ENCODE measurements at places on chromosomes 2 and 18. TPM values are rescaled to one million over a fixed set of nuclear protein-coding genes. Genes with fewer than 3 reads are reported as not detected.

DNA sequence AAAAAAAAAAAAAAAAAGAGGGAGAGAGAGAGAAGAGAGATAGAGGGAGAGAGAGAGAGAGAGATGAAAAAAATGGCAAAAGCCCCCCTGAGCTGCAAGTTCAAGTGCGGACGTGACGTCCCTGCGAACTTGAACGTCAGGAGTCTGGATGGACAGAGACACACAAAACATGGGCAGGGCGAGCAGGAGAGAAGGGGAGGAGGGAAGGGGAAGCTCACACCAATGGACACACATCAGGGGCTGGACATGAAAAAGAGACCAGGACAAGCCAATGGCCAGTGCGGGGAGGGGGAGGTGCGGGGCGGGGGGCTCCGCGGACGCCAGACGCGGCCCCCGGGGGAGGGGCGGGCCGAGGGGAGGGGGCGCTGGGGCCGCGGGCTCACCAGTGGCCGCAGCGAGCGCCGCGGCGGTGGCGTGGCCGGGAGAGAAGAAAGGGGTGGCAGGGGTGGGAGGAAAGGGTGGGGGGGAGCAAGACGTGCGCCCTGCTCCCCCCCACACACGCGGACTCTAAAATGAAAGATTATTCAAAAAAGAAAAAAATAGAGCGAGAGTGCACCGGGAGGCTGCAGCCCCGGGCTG, at the start of gene BCL11A:
BCL11A (minus strand) TSS at position 160 of the 579 bp plus-strand sequence. CDS start 384 bp downstream, outside the sequence.
- DNase-seq = peak; percentile 77

The CYP27A1 gene
- 5.8 TPM for total RNA-seq

The SERPINB11 gene
- total RNA-seq = not detected

The CDH19 gene
- total RNA-seq = 0.11 TPM

The ERICH2 gene
- 1.4 TPM for total RNA-seq

GRCh38 chr2:128301501-128301966, 17.1 kb downstream of the HS6ST1 start:
- no peak for DNase-seq

The OR6B2 gene
- not detected for total RNA-seq

GRCh38 chr2:176873403-176873802, 339.2 kb upstream of the HNRNPA3 start:
- DNase-seq = no peak

DNA sequence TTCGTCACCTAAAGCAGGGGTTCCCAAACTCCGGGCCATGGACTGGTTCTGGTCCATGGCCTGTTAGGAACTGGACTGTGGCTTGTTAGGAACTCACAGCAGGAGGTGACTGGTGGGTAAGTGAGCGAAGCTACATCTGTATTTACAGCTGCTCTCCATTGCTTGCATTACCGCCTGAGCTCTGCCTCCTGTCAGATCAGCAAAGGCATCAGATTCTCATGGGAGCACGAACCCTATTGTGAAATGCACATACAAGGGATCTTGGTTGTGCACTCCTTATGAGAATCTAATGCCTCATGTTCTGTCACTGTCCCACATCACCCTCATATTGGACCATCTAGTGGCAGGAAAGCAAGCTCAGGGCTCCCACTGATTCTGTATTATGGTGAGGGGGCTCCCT, 217.0 kb downstream of the ZFP36L2 start:
- DNase-seq = no peak

DNA sequence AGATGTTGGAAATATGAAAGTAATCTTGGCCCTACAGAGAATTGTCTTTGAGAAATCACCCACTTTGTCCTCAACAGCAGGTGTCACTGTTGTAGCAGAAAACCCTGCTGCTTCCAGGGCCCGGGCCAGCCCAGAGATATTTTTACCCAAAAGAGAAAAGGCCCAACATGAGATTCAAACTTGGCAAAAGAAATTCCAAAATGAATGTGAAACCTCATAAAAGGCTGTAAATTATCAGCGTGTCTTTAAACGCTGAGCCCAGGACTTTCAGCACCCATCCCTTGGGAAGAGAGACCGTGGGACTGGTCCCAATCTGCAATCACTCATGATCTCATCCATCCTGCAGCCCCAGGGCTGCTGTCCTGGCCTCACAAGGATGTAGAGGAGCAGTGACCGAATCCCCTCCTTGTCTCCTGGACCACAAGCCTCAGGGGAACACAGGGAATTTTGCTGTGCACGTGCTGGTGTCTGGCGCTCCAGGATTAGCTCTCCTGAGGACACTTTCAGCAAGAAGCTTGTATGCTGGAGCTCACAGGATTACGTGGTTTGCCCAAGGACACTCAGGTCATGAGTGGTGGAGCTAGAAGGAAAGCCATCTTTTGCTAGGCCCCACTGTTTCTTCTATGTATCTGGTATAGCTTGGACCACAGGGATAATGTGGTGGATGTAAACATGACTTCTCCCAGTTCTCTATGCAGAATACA, 202.1 kb downstream of the RNF144A start:
- peak; percentile 61 for DNase-seq

The DDX18 gene
- 40.3 TPM for total RNA-seq

The ANKRD29 gene
- 31.0 TPM for total RNA-seq

- peak; percentile 63 for DNase-seq
These were observed 102.4 kb downstream of the VAPA start for GRCh38 chr18:10015941-10016819.

The MAB21L4 gene
- total RNA-seq = 1.0 TPM

The CCDC141 gene
- total RNA-seq = 0.40 TPM

DNA sequence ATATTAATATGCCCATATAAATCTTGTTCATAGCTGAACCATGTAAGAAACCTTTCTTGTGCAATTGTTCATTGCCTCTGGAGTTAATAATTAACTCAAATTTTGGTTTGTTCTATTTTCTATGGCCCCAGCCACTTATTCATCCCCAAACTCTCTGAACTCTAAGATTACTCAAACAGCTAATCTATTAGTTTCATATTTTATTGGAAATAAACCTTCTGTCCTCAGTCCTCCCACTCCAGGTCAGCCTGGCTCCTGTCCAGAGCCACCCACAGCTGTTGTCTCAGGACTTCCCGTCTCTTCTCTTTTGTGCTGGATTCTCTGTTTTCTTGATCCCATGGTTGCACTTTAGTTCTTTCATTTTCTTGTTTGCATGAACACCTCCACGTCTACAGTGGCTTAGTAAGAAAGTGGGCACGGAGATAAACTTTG, 4.4 kb upstream of the RNF103 start:
- DNase-seq = no peak

The C2orf78 gene
- not detected for total RNA-seq

The ANKRD30BL gene
- not detected for total RNA-seq

GRCh38 chr2:46379213-46380037, 82.2 kb downstream of the EPAS1 start:
- DNase-seq = no peak

- peak; percentile 83 for DNase-seq
These were observed 187.2 kb downstream of the TXNL1 start for GRCh38 chr18:56451188-56451587.

GRCh38 chr18:75223687-75224347, 13.2 kb downstream of the TSHZ1 start:
- no peak for DNase-seq

The MSTN gene
- not detected for total RNA-seq

DNA sequence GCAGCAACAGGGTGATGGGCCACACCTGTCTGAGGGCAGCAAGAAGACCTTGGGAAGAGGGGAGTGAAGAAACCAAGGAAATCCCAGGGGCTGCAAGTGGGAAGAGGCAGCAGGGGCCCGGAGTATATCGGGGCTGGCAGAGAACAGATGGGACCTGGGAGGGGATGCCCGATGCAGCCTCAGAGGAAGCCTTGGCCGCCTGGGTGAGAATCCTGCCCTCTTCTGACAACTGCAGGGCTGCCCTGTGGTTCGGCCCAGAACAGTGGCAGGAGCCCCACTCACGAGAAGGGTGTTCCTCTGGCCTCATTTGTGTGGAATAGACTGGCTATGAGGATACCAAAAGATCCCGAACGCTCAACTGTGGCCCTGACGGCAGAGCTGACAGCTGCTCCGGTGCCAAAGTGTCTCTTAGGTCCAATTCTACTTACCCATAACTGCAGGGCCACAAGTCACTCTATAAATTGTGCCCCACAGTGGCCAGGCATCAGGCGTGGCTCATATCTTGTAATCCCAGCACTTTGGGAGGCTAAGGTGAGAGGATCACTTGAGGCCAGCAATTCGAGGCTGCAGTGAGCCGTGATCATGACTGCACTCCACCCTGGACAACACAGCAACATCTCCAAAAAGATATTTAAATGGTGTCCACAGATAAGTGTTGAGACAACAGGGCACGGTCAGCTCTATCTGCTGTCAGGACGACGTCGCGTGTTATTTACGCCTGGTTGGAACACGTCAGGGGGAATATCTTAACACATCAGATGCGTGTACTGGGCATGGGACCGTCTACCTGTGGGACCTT, 23.6 kb upstream of the ID2 start:
- no peak for DNase-seq

DNA sequence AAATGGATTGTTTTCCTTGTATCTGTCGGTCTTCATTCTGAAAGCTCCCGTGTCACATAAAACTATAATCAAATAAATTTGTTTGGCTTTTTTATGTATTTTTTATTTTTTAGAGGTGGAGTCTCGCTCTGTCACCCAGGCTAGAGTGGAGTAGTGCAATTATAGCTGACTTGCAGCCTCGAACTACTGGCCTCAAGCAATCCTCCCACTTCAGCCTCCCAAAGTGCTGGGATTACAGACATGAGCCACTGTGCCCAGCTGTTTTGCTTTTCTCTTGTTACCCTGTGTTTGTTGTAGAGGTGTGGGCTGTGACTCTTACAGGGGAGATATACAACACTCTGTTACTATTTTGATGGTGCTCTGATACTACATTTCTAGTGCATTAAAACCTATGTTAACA, 2.2 kb downstream of the GALM start:
- DNase-seq = no peak

The CNGA3 gene
- total RNA-seq = not detected

DNA sequence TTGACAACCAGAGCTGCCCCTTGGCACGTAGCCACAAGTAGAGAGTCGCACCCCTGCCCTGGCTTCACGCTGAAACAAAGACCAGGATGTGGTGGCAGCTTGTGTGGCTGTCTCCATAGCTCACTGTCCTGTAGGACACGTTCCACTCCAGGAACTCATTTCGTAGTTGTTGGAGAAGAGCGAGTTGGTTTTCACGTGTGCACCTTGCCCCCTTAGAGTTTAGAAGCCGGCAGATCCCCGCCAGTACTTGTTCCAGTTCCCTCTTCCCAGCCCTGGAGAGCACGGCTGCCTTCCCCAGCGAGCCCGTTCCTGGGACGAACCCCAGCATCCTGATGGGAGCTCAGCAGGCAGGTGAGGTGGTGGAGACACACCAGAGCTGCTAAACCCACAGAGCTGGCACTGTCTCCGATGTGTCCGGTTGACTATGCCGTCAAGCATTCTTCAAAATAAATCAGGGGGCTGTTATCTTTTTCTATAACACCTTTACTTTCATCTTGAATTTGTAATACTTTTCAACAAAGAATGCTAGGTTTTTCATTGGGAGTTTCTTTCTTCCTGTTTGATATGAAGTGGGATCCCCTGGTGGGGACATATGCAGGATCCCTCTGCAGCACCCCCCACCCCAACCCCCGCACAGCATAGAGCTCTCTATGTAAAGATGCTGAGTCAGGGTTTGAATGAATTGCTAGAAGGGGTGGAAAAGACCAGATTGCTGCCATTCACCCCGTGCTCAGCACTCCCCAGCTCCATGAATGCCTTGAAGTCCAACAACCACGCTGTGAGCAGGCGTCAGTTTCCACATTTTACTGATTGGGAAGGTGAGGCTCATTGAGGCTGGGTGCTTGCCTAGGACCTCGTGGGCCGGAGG, 44.5 kb downstream of the GREB1 start:
- DNase-seq = no peak

DNA sequence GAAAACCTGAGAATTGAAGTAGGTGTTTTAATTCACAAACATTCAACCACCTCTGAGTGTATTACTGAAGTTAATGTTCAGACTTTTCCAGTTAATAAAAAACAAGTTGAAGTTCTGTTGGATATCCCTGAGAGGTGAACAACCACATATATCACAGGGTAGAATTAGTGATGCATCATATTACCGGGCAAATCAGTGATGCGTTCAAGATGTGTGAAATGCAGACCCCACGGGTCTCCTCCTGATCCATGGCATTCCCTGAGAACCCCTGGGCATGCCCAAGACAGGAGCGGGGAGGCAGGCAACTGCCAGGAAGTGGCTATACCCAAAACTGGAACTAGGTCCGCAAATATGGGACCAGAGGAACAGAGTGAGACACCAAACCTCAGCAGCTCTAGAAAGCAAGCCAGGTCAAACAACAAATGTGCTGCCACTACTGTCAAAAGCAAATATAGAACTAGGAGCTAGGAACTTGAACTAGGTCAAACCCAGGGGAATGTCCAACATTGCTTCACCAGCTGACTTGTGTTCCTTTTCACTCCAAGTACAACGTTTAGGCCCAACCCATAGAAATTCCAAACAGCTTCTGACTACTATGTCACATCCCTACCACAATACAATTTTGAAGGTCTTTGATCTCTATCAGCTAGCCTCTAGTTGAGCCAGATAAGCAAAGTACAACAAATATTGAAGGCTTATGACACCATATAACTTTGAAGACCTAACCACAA, 20.2 kb downstream of the PSTPIP2 start:
- no peak for DNase-seq

GRCh38 chr18:31563778-31564177, 27.9 kb upstream of the TTR start:
- peak; percentile 12 for DNase-seq

The SESTD1 gene
- total RNA-seq = 21.3 TPM

The MAPK4 gene
- total RNA-seq = not detected

- DNase-seq = no peak
These were observed 47.5 kb upstream of the RTN4 start for GRCh38 chr2:55097461-55098410.

GRCh38 chr2:97781981-97782380, 68.6 kb downstream of the ZAP70 start:
- peak; percentile 6 for DNase-seq

The OSGEPL1 gene
- 8.1 TPM for total RNA-seq

The DPYSL5 gene
- not detected for total RNA-seq

DNA sequence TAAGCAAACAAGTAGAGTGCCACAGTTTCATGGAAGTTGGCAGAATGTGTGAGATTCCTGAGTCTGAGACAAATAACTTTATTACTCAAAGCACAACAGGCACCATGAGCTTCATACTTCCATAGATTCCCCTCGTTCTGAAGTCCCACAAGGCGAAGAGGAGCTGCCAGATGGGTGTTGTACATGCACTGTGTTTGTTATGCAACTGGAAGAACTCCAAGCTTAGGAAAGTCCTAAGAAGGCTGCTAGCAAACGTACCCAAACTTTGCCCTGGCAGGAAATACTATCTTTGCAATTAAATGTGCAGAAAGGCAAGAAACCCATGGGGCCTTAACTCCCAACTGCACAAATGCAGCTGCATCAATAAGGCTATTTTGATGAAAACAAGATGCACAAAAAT, 1.6 kb upstream of the GCA start:
- DNase-seq = no peak

The HTR2B gene
- total RNA-seq = not detected

DNA sequence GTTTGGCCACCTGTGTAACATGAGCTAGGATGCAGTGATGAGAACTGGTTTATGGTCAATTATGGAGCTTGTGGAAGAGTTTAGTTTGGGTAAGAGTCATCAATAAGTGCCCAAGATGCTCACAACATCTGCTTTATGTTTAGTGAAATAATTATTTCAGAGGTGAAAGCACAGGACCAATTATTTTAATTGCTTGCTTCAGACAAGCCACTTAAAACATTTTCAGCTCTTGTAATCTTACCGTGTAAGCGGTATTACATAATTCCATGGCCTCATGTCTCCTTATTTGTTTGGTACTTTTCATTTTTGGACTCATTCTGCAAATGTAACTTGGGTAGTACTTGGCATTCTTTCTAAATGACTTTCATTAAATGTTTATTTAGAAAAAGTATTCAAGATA, 5.4 kb downstream of the B3GNT2 start:
- DNase-seq = no peak

- peak; percentile 46 for DNase-seq
These were observed 48.4 kb downstream of the TMEFF2 start for GRCh38 chr2:192146069-192147015.

The GAD1 gene
- total RNA-seq = 10.6 TPM
